ENCODE measurements at places on chromosomes 4 and X.

GRCh38 chr4:789571-790465, 36.1 kb downstream of the CPLX1 start:
- peaks cover 25% of the 10 kb centered on the region for H3K4me1 ChIP-seq
- no peak overlapping the region for H3K4me3 ChIP-seq
- no peak for DNase-seq
- no peaks in the 10 kb centered on the region for H3K36me3 ChIP-seq
- H3K27ac ChIP-seq, result no peak overlapping the region

- no peaks in the 10 kb centered on the region for H3K27me3 ChIP-seq
- no peak for DNase-seq
- H3K4me1 ChIP-seq, result peaks cover 62% of the 10 kb centered on the region
- H3K27ac ChIP-seq, result no peak overlapping the region
- H3K36me3 ChIP-seq, result peaks cover 8% of the 10 kb centered on the region
These were observed 142.4 kb downstream of the TSPAN5 start for GRCh38 chr4:98516042-98516440.

DNA sequence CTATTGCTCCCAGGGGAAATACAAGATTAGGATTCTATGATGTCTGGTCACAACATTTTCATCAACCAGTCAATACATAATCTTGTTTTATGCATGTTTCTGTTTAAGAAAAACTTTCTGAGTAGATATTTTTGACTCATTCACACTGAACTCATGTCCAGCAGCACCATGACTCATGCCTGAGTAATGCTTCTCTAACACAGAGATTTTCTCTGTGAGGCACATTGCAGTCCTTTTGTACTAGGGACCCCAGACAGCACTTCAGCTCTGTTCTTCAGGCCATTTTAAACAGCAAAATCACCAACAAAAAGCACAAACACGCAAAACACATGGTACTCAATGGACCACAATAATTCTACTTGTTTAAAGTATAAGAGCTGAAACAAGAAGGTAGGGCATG, 83.6 kb downstream of the MXRA5 start:
- no peak overlapping the region for H3K27ac ChIP-seq
- H3K4me1 ChIP-seq, result peaks cover 2% of the 10 kb centered on the region
- no peak for DNase-seq
- H3K27me3 ChIP-seq, result peaks cover 2% of the 10 kb centered on the region
- no peak overlapping the region for H3K4me3 ChIP-seq
- peaks cover 1% of the 10 kb centered on the region for H3K36me3 ChIP-seq

GRCh38 chrX:79440336-79440735, 73.2 kb upstream of the ITM2A start:
- H3K36me3 ChIP-seq, result no peaks in the 10 kb centered on the region
- H3K4me1 ChIP-seq, result no peaks in the 10 kb centered on the region
- no peaks in the 10 kb centered on the region for H3K27me3 ChIP-seq

DNA sequence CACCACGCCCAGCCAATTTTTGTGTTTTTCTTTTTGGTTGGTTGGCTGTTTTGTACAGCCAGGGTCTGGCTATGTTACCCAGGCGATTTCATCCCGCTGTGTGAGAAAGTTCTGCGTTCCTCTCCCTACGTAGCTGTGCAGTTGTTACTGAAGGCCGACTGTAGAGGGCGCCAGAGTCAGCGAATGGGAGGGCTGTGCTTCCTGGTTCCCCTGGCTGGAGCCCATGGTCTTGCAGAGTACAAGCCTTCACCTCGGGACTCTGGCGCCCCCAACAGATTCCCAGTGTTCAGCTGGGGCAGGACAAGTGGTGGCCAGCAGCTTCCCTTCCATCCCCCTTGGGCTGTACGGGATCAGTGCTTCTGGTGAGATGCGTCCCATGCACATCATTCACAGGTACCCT, 5.6 kb upstream of the CT45A1 start:
- peak; percentile 71 for DNase-seq
- no peak overlapping the region for H3K4me3 ChIP-seq
- no peaks in the 10 kb centered on the region for H3K27me3 ChIP-seq
- H3K27ac ChIP-seq, result no peak overlapping the region

DNA sequence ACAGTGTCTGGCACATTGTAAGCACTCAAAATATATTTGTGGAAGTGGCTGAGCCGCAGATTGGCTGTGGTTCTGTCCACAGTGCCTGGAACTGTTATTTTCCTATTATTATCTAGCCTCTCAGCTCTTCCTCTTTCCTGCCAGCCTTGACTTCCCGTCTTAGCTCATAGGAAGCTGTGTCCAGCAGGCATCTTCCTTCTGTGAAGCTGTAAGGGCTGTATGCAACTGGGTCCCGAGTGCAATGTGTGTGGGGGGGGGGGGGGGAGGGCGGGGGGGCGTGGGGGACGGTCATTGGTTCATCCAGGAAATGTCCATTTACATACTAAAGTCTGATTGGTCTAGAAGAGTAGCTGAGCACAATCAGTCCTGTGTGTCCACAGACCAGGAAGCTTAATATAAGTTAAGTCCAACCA, 210.7 kb downstream of the PDGFRA start:
- no peak overlapping the region for H3K4me3 ChIP-seq
- H3K27ac ChIP-seq, result no peak overlapping the region
- H3K4me1 ChIP-seq, result no peaks in the 10 kb centered on the region
- peaks cover 12% of the 10 kb centered on the region for H3K27me3 ChIP-seq
- DNase-seq, result no peak
- no peaks in the 10 kb centered on the region for H3K36me3 ChIP-seq

GRCh38 chr4:36333303-36333877, 52.0 kb downstream of the DTHD1 start:
- peaks cover 2% of the 10 kb centered on the region for H3K27me3 ChIP-seq
- no peak overlapping the region for H3K4me3 ChIP-seq
- H3K27ac ChIP-seq, result no peak overlapping the region
- no peaks in the 10 kb centered on the region for H3K36me3 ChIP-seq
- DNase-seq, result no peak
- peaks cover 23% of the 10 kb centered on the region for H3K4me1 ChIP-seq

- peaks cover 2% of the 10 kb centered on the region for H3K27me3 ChIP-seq
- H3K4me1 ChIP-seq, result no peaks in the 10 kb centered on the region
- no peak overlapping the region for H3K27ac ChIP-seq
- H3K4me3 ChIP-seq, result no peak overlapping the region
- no peaks in the 10 kb centered on the region for H3K36me3 ChIP-seq
These were observed 106.2 kb downstream of the CCNG2 start for GRCh38 chr4:77263247-77263646.

DNA sequence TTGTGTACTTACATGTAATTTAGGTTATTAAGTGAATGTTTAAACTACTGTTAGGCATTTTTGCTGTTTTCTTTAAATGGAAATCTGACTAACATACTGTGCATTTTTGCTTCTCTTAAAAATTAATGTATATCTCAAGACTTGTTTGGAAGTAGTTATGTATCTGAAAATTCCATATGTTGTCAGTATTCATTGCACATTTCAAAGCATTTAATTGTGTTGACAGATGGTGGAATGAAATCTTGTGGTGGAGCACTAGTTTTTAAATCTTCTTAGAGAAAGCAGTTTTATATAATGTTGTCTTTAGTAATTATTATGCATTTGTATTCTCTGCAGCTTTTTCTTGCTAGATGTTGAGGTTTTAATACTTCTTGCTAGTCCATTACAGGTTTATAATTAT, 71.5 kb upstream of the MSANTD1 start:
- no peak for DNase-seq
- H3K27ac ChIP-seq, result no peak overlapping the region
- H3K27me3 ChIP-seq, result no peaks in the 10 kb centered on the region
- peaks cover 7% of the 10 kb centered on the region for H3K4me1 ChIP-seq
- H3K4me3 ChIP-seq, result no peak overlapping the region

GRCh38 chr4:76831711-76832373, 66.1 kb downstream of the SOWAHB start:
- H3K4me1 ChIP-seq, result no peaks in the 10 kb centered on the region
- H3K27ac ChIP-seq, result no peak overlapping the region
- H3K36me3 ChIP-seq, result no peaks in the 10 kb centered on the region

- no peaks in the 10 kb centered on the region for H3K27me3 ChIP-seq
- DNase-seq, result peak; percentile 8
- no peak overlapping the region for H3K27ac ChIP-seq
- H3K4me3 ChIP-seq, result no peak overlapping the region
These were observed 73.4 kb upstream of the EDNRA start for GRCh38 chr4:147407261-147408045.

DNA sequence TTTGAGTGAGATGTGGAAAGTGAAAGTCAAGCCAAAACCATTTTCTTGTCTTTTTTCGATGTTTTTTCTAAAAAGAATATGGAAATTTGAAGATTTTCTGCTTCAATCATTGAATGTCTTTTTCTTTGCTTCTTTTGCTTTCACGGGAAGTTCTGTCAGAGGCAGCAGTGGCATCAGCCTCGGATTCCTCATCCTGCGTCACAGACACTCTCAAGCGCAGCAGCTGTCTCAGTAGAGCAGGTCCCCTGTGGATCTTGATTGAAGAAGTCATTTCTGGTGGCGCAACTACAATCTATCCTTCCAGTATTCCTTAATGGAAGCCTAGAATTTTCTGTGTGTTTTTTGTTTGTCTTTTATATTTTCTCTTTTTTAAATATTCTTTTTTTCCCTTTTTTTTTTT, 52.7 kb upstream of the NEIL3 start:
- no peak overlapping the region for H3K27ac ChIP-seq
- no peak for DNase-seq
- no peaks in the 10 kb centered on the region for H3K27me3 ChIP-seq
- H3K4me3 ChIP-seq, result no peak overlapping the region
- no peaks in the 10 kb centered on the region for H3K36me3 ChIP-seq
- H3K4me1 ChIP-seq, result no peaks in the 10 kb centered on the region

- no peak overlapping the region for H3K4me3 ChIP-seq
- no peaks in the 10 kb centered on the region for H3K27me3 ChIP-seq
- H3K4me1 ChIP-seq, result no peaks in the 10 kb centered on the region
- no peak overlapping the region for H3K27ac ChIP-seq
- no peaks in the 10 kb centered on the region for H3K36me3 ChIP-seq
- DNase-seq, result no peak
These were observed 184.0 kb upstream of the FSTL5 start for GRCh38 chr4:162347842-162348213.

- peaks cover 22% of the 10 kb centered on the region for H3K27me3 ChIP-seq
- no peak overlapping the region for H3K4me3 ChIP-seq
- DNase-seq, result no peak
- no peaks in the 10 kb centered on the region for H3K36me3 ChIP-seq
These were observed 82.6 kb downstream of the SORBS2 start for GRCh38 chr4:185729391-185729804.

DNA sequence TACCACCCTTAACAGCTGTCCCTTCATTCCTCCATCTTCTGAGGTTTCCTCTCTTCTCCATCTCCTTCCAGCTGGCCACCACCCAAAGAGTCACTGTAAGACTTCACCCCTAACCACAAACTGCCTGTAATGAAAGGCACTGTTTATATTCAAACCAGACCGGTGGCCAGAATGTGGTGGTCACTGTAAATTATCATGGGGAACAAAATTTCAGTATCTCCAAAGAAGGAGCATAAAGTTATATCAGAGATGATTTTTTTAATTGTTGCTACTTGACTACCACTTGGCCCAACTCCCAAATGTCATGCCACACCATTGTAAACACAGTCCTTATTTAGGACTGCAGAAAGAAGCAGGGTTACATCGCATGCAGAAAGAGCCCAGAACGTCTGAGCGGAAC, 44.8 kb downstream of the SMARCA1 start:
- H3K4me3 ChIP-seq, result no peak overlapping the region
- H3K4me1 ChIP-seq, result no peaks in the 10 kb centered on the region
- H3K36me3 ChIP-seq, result no peaks in the 10 kb centered on the region
- H3K27me3 ChIP-seq, result no peaks in the 10 kb centered on the region

DNA sequence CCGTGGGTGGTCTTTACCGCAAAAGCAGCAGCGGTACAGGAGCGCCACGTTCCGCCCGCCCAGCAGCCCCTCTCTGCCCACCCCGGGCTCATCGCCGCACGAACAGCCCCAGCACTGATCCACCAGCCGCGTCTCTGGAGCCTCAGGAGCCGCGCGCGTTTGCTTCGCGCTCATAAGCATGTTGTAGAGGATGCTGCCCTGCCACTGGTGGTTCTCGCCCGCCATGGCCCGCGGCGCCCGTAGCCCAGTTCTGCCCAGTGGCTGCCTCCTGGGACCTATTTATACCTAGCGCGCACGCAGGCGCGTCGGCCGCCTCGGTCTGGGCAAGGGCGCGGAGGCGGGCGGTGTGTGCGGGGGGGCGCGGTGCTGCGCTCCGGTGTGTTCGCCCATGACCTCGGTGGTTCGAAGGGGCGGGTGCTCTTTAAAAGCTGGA, at the start of gene NR0B1:
Gene NR0B1, minus strand, starts transcription at position 252 of the 433 bp plus-strand sequence. Its CDS starts 27 bp downstream, at position 225.
- DNase-seq, result peak; percentile 3
- no peaks in the 10 kb centered on the region for H3K36me3 ChIP-seq
- no peaks in the 10 kb centered on the region for H3K4me1 ChIP-seq
- no peak within 1 kb of the TSS for H3K27ac ChIP-seq
- H3K4me3 ChIP-seq, result no peak within 1 kb of the TSS

- no peak overlapping the region for H3K27ac ChIP-seq
- H3K4me1 ChIP-seq, result peaks cover 19% of the 10 kb centered on the region
- H3K36me3 ChIP-seq, result no peaks in the 10 kb centered on the region
- H3K27me3 ChIP-seq, result no peaks in the 10 kb centered on the region
- H3K4me3 ChIP-seq, result no peak overlapping the region
- no peak for DNase-seq
These were observed 5.6 kb downstream of the NYX start for GRCh38 chrX:41452565-41453356.

GRCh38 chr4:68299492-68300457, 50.1 kb downstream of the YTHDC1 start:
- peak; percentile 51 for DNase-seq
- H3K36me3 ChIP-seq, result no peaks in the 10 kb centered on the region
- peaks cover 11% of the 10 kb centered on the region for H3K27me3 ChIP-seq
- no peak overlapping the region for H3K4me3 ChIP-seq

GRCh38 chr4:111986095-111986494, 159.2 kb upstream of the FAM241A start:
- no peak for DNase-seq
- H3K4me1 ChIP-seq, result no peaks in the 10 kb centered on the region
- peaks cover 11% of the 10 kb centered on the region for H3K27me3 ChIP-seq
- H3K36me3 ChIP-seq, result no peaks in the 10 kb centered on the region
- H3K4me3 ChIP-seq, result no peak overlapping the region

DNA sequence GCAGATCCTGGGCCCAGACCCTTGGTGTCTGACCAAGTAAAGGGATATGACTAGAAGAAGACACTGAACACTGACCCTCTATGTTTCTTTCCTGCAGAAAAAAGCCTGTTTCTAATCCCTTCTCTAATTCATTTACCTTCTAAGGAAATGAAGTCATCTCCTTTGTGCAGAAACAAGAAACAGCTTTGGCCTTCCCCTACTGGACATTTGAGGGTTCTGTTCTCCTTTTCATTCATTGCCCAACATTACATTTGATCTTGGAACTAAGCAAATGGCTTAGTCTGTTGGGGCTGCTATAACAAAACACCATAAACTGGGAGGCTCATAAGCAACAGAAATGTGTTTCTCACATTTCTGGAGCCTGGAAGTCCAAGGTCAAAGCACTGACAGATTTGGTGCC, 20.0 kb downstream of the HCCS start:
- no peaks in the 10 kb centered on the region for H3K36me3 ChIP-seq
- no peaks in the 10 kb centered on the region for H3K27me3 ChIP-seq
- H3K4me3 ChIP-seq, result no peak overlapping the region

GRCh38 chr4:96356591-96357370, 516.9 kb downstream of the PDHA2 start:
- no peaks in the 10 kb centered on the region for H3K27me3 ChIP-seq
- no peak overlapping the region for H3K27ac ChIP-seq
- no peak for DNase-seq
- H3K4me3 ChIP-seq, result no peak overlapping the region
- no peaks in the 10 kb centered on the region for H3K4me1 ChIP-seq
- no peaks in the 10 kb centered on the region for H3K36me3 ChIP-seq
